ENCODE measurements at places on chromosomes 3 and 15. TPM values are rescaled to one million over a fixed set of nuclear protein-coding genes. Genes with fewer than 3 reads are reported as not detected.

DNA sequence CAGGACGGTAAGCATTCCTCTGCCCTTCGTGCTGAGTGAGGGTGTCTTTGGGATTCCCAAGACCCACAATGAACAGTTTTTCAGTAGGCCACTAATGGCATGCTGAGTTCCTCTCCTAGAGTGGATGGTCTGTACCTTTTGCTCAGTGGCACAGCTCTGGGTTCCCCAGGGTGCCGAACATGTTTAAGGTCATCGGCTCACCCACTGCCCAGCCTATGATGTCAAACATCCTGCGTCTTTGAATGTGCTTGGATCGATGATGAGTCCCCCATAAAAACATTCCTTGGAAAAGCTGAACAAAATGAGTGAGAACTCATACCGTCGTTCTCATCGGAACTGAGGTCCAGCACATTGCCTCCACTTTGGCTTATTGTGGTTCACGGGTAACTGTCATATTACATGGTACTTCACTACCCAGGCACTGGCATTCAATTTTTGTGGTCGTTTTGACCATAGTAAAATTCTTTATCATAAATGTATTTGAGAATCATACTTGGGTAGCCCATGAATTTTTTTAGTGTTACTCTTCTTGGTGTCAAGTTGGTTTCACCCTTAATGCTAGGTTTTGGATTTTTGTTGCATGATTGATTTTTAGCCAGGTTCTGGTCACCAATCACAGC lies 118.2 kb downstream of the SNRPN start:
- no peak for DNase-seq

DNA sequence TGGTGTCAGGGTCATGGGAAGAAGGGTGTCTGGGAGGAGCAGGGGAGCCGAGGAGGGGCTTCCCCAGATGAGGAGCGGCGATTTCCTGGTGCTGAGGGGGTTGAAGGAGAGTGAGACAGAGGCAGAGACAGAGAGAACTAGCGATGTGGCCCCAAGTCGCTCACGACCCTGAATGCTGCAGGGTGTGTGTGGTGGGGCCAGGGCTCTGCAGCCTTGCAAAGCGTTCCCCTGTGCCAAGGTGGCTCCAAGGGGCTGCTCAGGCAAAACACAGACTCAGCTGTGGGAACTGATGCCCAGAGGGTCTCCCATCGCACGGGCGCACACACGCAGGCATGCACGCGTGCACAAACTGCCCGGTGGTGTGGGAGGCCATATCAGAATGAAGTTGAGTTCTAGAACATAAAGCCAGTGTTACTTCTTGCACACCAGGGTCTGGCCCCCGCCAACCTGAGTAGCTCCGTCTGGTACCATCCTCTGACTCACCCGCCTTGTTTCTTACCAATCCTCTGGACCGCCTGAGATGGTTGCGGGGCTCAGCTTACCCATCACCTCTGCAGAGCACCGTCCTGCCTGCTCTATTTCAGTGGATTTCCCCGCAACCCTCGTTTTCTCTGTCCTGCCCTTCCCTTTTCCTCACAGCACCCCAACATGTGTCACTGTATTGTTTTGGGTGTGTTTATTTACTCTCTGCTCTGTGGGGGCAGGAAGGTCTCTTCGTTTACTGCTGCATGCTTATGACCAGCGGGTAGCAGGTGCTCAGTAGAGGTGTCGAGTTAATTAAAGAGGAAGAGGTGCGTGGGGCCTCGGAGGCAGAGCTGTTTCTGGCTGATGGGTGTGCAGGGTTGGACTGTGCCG lies 4.5 kb downstream of the MELTF start:
- no peak for DNase-seq

DNA sequence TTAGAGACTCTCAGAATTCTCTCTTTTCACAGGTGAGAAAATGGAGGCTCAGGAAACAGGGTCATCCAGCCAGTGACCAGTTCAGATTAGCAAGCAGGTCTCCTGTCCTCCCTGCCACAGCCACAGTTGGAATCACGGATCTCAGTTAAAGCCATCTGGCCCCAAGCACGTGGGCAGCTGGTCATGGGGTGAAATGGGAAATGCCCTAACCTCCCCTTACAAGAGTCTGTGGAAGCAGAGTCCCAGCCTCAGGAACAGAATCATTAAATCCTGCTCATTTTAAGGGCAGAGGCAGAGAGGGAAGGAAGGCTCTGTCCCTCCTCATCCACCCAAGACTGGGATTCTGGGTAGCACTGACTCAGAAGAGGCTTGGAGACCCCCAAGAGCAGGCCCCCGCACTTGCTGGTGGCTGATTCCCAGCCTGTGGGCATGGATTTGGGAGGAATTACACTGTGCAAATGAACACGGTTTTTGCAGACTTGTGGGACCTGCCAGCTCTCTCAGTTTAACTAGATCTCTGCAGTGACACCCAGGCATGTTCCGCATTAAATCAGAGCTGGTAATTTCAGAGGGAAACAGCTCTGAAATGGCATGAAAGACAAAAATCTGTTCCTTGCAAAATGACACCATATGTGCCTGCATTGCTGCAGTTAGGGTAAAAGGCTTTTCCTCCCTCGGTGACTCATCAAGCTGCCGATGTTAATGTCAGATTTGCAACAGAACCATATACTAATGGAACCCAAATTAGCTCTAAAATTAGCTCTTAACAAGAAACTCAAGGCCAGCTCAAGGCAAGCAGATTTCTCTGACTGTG lies 89.0 kb downstream of the BDH1 start:
- peak; percentile 71 for DNase-seq

DNA sequence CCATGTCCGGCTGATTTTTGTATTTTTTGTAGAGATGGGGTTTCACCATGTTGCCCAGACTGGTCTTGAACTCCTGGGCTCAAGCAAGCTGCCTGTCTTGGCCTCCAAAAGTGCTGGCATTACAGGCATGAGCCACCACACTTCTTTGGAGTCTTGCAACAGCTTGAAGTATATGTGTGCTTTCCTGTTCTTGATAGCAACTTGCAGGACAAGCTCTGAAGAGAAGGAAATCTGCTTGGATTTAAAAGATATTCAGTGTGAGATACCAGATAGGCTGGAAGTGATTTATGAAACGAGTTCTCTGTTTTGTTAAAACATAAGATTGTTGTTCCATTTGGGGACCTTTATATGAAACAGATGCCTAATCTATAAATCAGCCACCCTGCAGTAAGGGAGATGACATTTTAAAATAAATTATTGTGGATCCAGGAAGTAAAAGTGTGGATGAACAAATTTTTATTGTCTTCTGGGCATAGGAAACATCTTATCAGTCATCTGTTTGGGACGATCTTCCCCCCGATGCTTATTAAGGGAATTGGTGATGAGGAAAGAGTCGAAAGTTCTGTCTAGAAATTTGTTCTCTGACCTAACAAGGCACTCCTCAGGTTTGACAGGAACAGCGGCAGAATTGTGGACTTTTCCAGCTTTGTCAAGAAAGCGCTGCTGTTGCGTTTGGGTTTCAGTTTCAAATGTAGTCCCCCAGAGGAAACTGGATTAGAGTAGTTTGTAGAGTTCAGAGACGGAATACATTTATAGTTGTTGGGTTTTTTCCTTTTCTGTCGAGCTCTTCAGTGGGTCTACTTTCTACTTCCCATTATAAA lies 53.7 kb upstream of the MAGI1 start:
- no peak for DNase-seq

DNA sequence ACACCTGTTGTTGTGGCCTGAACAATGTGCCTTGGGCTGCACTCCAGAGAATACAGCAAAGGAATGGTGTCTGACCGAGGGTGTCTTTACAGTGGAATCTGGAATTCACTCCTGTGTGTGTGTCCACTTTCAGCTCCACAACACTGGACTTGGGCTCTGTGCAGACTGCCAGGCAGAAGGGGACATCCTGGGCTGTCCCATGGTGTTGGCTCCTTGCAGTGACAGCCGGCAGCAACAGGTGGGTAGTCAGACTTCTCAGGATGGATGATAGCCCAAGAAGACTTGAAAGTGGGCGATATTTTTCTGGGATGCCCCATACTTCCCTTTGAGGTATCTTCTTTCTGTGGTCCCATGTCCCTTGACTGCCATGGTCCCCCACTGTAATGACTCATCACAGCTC lies 45.0 kb downstream of the DPH3 start:
- no peak for DNase-seq

Gene ATP8B4
- 19.5 TPM for total RNA-seq

Measured in fibroblast of lung (primary cell).